ENCODE measurements at places on chromosomes 2 and 18.

DNA sequence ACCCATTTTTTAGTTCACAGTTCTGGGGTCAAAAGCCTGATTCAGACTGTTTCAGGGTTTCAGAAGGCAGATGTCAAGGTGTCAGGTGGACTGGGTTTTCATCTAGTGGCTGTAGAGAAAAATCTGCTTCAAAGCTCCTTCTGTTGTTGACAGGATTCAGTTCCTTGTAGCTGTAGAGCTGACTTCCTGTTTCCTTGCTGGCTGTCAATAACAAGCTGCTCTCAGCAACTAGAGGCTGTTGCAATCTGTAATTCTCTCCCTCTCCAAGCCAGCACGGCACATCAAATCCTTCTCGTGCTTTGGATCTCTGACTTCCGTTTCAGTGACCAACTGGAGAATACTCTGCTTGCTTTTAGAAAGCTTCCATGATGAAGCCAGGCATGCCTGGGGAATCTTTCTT lies 179.4 kb downstream of the DOK6 start:
- no peak for DNase-seq

GRCh38 chr2:222864296-222864695 lies 3.5 kb downstream of the ACSL3 start:
- no peak for DNase-seq

DNA sequence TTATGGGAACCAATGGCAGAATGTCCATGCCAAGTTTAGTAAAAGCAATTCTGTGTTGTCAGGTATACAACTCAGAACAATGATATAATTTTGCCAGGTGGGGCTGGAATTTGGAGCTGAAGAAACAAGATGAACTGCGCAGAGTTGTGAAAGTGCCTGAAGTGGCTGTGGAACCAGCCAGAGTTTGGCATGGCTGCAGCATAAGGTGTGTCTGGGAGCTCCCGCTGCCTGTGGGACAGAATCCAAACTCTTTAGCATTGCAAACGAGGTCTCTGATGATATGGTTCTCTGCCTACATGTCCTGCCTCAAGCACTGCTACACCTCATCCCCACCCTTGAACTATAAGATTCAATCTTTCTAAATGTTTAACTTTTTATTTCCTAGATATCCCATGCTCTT lies 909.7 kb downstream of the EPHA4 start:
- DNase-seq, result no peak

- DNase-seq, result no peak
Measured at GRCh38 chr2:196592331-196592910, 47.1 kb upstream of the CCDC150 start.

DNA sequence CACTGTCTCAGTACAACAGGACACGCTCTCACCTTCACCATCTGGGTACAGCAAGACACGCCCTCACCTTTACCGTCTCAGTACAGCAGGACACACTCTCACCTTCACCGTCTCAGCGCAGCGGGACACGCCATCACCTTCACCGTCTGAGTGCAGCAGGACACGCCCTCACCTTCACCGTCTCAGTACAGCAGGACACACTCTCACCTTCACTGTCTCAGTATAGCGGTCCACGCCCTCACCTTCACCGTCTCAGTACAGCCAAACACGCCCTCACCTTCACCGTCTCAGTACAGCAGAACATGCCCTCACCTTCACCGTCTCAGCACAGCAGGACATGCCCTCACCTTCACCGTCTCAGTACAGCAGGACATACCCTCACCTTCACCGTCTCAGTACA lies 109.9 kb upstream of the CTDP1 start:
- DNase-seq, result no peak

- no peak for DNase-seq
Measured at GRCh38 chr2:74321737-74322136, 21.5 kb downstream of the SLC4A5 start.

- DNase-seq, result no peak
Measured at GRCh38 chr2:190859347-190860297, 21.0 kb upstream of the GLS start.

DNA sequence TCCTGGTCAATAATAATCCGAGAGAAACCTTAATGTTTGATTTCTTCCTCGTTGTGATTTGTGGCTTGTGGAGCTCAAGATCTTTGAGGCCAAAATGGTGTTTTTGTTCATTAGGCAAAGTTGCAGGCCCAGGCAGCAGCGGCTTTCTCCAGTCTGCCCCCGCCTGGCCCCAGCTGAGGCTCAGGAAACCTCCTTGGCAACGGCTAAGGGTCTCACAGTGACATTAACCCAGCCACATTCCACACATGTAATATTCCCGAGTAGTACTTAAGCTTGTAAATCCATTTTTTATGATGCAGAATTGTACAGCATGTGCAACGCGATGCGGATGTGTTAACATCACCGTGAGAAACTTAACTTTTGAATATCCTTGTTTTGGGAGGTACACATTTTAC lies 200.1 kb downstream of the BCL11A start:
- DNase-seq, result no peak

DNA sequence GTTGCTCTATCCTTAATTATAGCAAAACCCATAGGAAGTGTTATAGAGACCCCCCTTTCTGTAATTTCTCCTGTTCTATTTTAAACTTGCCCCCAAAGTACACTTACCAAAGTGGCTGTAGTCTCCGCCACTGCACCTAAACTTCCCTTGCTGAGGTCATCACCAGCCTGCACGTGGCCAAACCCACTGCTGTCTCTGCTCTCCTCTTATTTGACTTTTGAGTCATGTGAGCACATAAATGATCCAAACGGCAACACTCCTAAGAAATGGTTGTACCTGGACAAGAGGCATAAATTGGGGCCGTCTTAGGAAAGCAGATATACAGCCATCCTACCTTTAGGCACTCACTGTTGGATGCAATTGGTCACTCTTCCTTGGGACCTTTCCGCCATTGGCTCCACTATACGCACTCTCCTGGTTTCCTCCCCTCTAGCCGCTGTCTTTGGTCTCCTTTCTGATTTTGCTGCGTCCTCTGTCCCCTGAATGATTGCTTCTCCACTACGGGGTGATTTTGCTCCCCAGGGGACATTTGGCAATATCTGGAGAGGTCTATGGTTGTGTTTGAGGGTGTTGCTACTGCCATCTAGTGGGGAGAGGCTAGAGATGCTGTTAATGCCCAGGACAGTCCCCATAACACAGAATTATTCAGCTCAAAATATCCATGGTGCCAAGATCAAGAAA lies 19.2 kb upstream of the IL36G start:
- no peak for DNase-seq

- no peak for DNase-seq
Measured at GRCh38 chr18:35415511-35416073, 38.5 kb upstream of the ZNF396 start.

All from cortex of kidney (tissue), 1 donor.